ENCODE measurements at places on chromosomes 3 and 15. TPM values are rescaled to one million over a fixed set of nuclear protein-coding genes. Genes with fewer than 3 reads are reported as not detected.

PRRT3 gene
- 1.8 TPM for total RNA-seq

DNA sequence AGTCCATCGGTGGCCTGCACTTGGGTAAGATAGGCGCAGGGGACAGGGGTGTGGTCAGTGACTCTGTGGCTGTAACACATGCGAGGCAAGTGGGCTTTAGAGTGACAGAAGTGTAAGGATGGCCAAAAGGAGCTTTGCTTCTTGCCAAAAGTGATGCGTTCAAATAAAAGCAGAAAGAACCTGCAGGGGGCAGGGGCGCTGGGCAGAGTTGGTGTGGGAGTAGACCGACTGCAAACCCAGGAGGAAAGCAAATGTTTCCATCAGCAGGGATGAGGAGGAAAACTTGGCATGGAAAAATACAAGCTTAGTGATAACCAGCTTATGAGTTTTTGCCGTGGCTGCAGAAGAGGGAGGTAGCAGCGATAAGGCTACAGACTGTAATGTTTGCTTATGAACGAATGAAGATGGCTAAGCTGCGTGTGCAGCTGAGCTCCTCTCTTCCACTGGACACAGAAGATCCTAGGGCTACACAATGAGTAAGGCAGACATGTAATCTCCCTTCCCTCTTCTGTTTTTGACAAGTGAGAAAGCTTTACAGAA lies 149.4 kb downstream of the WNT5A start:
- no peaks in the 10 kb centered on the region for H3K4me1 ChIP-seq
- no peaks in the 10 kb centered on the region for H3K36me3 ChIP-seq
- H3K27ac ChIP-seq: no peak overlapping the region
- H3K4me3 ChIP-seq: no peak overlapping the region
- H3K27me3 ChIP-seq: no peaks in the 10 kb centered on the region

- no peak for DNase-seq
- H3K27ac ChIP-seq: no peak overlapping the region
- no peaks in the 10 kb centered on the region for H3K27me3 ChIP-seq
- no peaks in the 10 kb centered on the region for H3K36me3 ChIP-seq
Observed at GRCh38 chr15:71508081-71508682, 302.2 kb upstream of the NR2E3 start.

EPHB3 gene
- 10.2 TPM for total RNA-seq

DNA sequence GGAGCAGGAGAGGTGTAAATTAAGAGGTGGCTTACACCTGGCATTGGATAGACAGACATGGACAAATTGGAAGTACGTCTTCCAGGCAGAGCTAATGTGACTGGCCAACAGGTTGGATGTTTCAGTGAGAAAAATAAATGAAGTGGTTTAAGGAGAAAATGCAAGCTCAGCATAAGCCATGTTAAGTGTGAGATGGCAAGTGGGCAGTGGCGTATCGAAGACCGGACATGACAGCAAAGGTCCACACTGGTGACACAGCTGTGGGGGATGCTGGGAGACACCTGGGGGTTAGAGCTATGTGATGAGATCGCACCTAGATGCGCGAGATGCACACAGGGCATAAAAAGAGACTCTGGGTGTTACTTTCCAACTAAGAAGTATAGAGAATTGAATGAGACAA lies 3.7 kb upstream of the ATP10A start:
- no peak overlapping the region for H3K27ac ChIP-seq
- no peaks in the 10 kb centered on the region for H3K36me3 ChIP-seq
- no peak overlapping the region for H3K4me3 ChIP-seq

GRCh38 chr15:57421551-57421950 lies 45.2 kb downstream of the CGNL1 start:
- no peak overlapping the region for H3K4me3 ChIP-seq
- no peaks in the 10 kb centered on the region for H3K36me3 ChIP-seq
- H3K4me1 ChIP-seq: no peaks in the 10 kb centered on the region
- H3K27ac ChIP-seq: no peak overlapping the region

GRCh38 chr15:71601038-71601834 lies 209.1 kb upstream of the NR2E3 start:
- peaks cover 3% of the 10 kb centered on the region for H3K4me1 ChIP-seq
- no peaks in the 10 kb centered on the region for H3K36me3 ChIP-seq
- no peaks in the 10 kb centered on the region for H3K27me3 ChIP-seq
- H3K27ac ChIP-seq: no peak overlapping the region
- no peak overlapping the region for H3K4me3 ChIP-seq
- no peak for DNase-seq

GRCh38 chr3:149466192-149466591 lies 8.3 kb upstream of the TM4SF4 start:
- H3K36me3 ChIP-seq: no peaks in the 10 kb centered on the region
- H3K4me1 ChIP-seq: peaks cover 4% of the 10 kb centered on the region
- no peaks in the 10 kb centered on the region for H3K27me3 ChIP-seq

GRCh38 chr15:69668963-69669362 lies 216.3 kb downstream of the RPLP1 start:
- no peaks in the 10 kb centered on the region for H3K27me3 ChIP-seq
- H3K27ac ChIP-seq: no peak overlapping the region
- H3K36me3 ChIP-seq: no peaks in the 10 kb centered on the region
- peaks cover 10% of the 10 kb centered on the region for H3K4me1 ChIP-seq
- no peak for DNase-seq

GOLGA6L10 gene
- 0.60 TPM for total RNA-seq

GRCh38 chr3:34256021-34256420 lies 457.6 kb downstream of the PDCD6IP start:
- no peak overlapping the region for H3K4me3 ChIP-seq
- no peak for DNase-seq
- H3K4me1 ChIP-seq: peaks cover 1% of the 10 kb centered on the region
- H3K27me3 ChIP-seq: no peaks in the 10 kb centered on the region
- H3K27ac ChIP-seq: no peak overlapping the region

IL17RC gene
- total RNA-seq: 46.5 TPM

DNA sequence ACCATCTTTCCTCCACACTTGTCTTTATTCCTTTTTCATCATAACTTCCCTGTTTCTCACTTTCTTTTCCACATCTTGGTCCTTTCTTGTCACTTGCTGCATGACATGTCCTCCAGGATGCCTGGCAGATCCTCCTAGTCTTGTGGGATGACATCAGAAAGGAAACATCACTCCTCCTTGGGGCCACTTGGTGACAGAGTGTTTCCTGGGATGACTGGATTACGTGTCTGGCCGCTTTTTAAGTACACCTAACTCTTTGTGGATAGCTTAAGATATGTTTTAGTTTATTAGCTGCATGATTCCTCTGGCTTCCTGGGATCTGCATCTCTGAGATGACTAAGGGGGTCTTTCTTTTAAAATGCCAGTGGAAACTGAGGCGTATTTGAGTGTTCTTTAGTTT lies 363.5 kb upstream of the FRG2C start:
- H3K4me3 ChIP-seq: no peak overlapping the region
- H3K27ac ChIP-seq: no peak overlapping the region
- DNase-seq: no peak
- H3K4me1 ChIP-seq: no peaks in the 10 kb centered on the region
- H3K27me3 ChIP-seq: no peaks in the 10 kb centered on the region

DNA sequence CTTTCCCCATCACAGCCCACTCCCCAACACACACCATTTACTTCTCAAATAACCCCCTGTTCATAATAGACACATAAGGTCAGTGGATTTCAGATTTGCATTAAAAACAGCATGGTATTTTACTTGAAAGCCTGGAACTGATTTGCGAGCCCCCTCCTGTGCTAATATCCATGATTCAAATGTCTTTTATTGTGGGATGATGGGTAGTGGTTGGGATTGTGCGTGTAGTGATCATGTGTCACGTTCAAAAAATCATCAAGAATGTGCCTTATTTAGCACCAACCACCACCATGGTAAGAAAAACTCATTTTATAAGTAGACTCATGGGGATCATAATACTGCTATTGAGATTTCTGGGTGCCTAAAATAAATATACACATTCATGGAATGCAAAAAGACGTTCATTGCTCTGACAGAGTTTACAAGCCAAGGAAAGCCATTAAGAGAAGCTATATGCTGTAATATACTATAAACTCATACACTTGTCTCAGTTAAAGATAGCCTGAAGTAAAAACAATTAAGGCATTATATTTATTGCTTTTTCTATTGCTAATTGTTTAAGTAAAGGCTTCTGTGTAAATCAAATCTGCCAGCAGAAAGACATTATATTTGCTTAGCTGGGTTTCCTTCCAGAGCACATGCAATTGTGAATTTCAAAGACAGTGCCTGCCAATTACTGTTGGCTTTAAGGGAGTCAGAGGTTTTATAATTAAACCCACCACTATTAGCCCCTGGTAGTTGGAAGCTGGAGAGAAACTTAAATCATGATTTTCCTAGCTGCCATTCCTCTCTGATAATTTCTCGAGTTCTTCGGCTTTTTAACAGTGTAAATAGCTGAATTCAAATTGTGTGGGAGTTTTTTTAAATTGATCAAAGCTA lies 4.0 kb downstream of the TRAT1 start:
- H3K27ac ChIP-seq: no peak overlapping the region
- no peaks in the 10 kb centered on the region for H3K4me1 ChIP-seq
- no peaks in the 10 kb centered on the region for H3K27me3 ChIP-seq
- no peaks in the 10 kb centered on the region for H3K36me3 ChIP-seq
- no peak for DNase-seq

DNA sequence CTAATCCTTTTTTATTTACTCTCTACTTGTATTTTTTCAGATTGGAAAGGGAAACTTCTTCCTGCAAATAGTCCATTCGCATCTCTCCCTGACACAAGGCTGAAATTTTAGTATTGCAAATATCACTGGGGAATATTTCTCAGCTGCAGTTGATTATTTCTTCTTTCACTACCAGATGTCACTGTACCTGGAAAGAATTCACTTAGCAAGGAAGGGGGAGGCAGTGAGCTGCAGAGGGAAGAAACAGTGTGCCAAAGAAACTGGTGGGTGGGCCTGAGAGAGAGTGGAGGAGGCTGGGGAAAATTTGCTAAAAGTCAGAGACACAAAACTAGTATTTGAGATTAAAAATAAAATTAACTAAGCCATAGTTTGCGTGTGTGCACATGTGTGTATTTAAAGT lies 142.3 kb upstream of the STT3B start:
- H3K4me1 ChIP-seq: no peaks in the 10 kb centered on the region
- DNase-seq: no peak
- H3K27me3 ChIP-seq: no peaks in the 10 kb centered on the region
- H3K27ac ChIP-seq: no peak overlapping the region
- no peaks in the 10 kb centered on the region for H3K36me3 ChIP-seq
- H3K4me3 ChIP-seq: no peak overlapping the region

GRCh38 chr3:97138914-97139541 lies 324.6 kb downstream of the EPHA6 start:
- DNase-seq: no peak
- H3K36me3 ChIP-seq: no peaks in the 10 kb centered on the region
- H3K4me3 ChIP-seq: no peak overlapping the region
- no peak overlapping the region for H3K27ac ChIP-seq
- no peaks in the 10 kb centered on the region for H3K27me3 ChIP-seq
- no peaks in the 10 kb centered on the region for H3K4me1 ChIP-seq

DNA sequence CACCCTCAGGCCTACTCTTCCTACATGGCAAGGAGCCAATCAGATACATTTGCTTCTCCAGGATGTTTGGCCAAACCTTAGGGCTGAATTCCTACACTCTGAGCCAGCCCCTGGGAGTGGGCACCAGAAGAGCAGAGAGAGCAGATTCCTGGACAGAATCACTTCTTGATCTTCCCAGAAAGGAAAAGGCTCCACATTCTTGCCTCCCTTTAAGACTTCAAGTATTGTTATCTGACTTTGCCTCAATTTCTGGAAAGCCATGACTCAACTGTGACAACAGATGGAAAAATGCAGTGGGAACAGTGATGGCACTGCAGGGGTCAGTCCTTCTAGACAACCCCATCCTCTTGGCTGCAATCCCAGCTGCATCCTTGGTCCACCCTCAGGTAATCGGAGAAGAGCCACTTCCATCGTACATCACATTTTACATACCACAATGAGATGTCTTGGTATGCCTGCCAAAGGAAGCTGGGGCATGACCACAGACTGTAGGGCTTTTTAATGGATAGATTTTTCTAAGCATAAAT lies 21.0 kb downstream of the SLCO2A1 start:
- no peak overlapping the region for H3K4me3 ChIP-seq
- no peaks in the 10 kb centered on the region for H3K4me1 ChIP-seq
- H3K36me3 ChIP-seq: no peaks in the 10 kb centered on the region
- no peak overlapping the region for H3K27ac ChIP-seq

CIP2A gene
- total RNA-seq: 4.1 TPM

SLC28A2 gene
- not detected for total RNA-seq

DNA sequence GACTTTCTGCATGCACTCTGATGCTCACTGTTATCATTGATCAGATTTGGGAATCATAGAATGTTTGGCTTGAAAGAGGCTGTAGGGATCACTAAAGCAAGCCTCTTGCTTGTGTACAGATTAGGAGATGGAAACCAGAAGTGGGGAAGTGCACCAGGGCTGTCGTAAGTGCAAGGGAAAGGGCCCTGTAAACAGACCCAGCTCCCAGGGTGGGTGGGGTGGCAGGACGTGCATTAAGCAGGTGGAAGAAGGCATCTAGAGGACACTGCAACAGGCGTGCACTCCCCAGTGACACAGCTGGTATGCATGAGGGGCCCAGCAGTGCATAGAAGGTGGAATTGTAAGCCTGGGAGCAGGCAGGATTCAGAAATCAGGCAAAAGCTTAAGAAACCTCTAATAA lies 58.0 kb upstream of the SLC7A14 start:
- no peak overlapping the region for H3K4me3 ChIP-seq
- no peaks in the 10 kb centered on the region for H3K36me3 ChIP-seq
- no peak for DNase-seq
- H3K27ac ChIP-seq: no peak overlapping the region
- H3K27me3 ChIP-seq: no peaks in the 10 kb centered on the region

GRCh38 chr3:37824954-37825328 lies 36.7 kb upstream of the CTDSPL start:
- no peak for DNase-seq
- no peak overlapping the region for H3K4me3 ChIP-seq
- H3K27ac ChIP-seq: no peak overlapping the region
- no peaks in the 10 kb centered on the region for H3K36me3 ChIP-seq
- H3K4me1 ChIP-seq: no peaks in the 10 kb centered on the region

- no peak overlapping the region for H3K4me3 ChIP-seq
- no peaks in the 10 kb centered on the region for H3K27me3 ChIP-seq
- no peak for DNase-seq
- no peak overlapping the region for H3K27ac ChIP-seq
- H3K36me3 ChIP-seq: no peaks in the 10 kb centered on the region
Observed at GRCh38 chr3:37819591-37819990, 42.1 kb upstream of the CTDSPL start.

PLCH1 gene
- total RNA-seq: 0.30 TPM

AP2M1 gene
- total RNA-seq: 252 TPM

DNA sequence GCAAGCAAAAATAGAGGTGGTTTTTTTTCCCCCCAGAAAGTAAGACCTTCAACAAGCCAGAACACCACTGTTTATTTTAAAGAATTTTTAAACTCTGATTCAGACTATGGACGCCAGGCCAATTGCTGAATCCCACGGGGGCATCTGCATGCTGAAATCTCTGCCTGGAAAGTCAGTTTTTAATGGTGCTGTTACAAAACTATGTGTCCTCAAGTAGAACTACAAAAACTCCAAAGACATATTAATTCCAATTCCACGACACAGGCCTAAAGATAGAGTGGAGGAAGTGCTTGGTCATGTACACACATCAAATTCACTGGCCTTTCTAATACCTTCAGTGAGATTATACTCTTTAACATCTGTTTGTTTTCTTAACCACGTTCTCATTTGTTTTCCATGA lies 490.5 kb upstream of the NR2F2 start:
- no peak overlapping the region for H3K27ac ChIP-seq
- peak; percentile 58 for DNase-seq
- H3K4me3 ChIP-seq: no peak overlapping the region
- no peaks in the 10 kb centered on the region for H3K36me3 ChIP-seq
- no peaks in the 10 kb centered on the region for H3K27me3 ChIP-seq

IGSF10 gene
- 59.5 TPM for total RNA-seq
